ENCODE measurements at places on chromosomes 5 and 9.

DNA sequence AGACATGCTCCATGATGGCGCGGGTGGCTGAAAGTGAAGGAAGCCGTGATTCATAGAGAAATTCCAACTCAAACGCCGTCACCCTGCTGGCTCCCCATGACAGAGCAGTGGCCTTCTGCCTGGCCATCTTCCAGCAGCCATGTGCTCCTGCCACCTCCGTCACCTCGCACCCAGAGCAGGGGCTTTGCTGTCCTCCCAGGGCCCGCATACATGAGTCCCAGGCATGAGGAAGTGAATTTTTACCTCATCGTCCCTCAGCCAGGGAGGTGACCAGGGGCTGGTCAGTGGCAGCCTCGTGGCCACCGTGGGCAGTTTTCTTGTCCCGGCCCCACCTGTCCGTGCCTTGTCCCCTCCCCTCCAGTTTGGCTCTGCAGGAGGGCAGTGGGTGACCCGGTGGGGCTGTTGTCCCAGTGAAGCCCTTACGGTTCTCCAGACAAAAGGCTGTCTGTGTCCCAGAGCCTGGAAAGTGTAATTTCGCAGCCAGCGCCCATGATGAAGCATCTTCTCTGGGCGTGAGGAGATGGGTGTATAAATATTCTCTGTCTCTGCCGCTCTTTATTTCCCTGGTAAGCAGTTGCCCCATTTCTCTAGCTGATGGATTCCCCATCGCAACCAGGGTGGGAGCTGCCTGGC lies 124.0 kb upstream of the LMX1B start:
- DNase-seq, result no peak

DNA sequence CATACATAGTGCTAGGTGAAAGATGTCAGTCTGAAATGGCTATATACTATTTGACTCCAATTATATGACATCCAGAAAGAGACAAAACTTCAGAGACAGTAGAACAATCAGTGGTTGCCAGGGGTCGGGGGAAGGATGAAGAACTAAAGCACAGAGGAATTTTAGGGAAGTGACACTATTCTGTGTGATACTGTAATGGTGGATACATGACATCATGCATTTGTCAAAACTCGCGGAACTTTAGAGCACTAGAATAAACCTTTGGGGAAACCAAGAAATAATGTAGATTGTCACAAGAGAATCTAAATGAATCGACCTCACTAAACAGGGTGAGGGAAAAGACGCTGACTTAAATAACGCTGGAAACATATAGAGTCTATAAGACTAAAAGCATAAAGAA lies 107.0 kb upstream of the RETREG1 start:
- DNase-seq, result no peak

- DNase-seq, result no peak
These were observed 483 bp upstream of the PLPP6 start for GRCh38 chr9:4661611-4662010.

DNA sequence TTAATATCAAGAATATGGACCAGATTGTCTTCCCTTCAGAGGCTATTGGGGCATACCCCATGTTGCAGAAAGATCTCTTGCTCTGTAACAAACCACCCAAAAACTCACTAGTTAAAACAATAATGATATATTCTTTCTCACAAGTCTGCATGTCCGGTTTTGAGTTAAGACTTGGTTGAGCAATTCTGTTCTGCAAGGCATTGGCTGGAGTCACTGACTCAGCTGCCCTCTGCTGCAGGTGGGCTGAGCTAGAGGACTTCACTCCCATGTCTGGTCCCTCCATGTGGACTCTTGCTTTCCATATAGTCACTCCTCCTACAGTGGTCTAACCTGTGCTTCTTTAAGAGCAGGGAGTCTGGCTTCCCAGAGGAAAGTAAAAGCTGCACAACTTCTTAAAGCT lies 73.4 kb downstream of the ESM1 start:
- DNase-seq, result no peak

DNA sequence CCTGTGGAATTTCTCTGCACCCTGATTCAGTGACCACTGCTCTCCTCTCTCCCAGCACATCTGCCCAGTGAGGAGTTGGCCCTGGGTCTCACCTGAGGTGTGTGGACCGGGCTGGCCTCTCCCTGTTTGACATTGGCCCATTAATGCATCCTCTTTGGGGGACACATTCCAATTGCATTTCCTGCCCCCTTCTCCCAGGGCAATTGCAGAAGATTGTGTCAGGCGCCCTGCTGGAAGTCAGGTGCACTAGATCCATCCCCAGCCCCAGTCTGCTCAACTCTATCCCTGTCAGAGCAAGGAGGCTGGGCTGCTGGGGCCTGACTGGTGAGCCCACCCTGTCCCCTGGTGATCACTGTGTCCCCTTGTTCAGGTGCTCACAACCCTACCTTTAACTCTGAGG lies 84.5 kb downstream of the LMX1B start:
- DNase-seq, result no peak

Data from activated T-cell treated with anti-CD3 and anti-CD28 coated beads for 4 hours (primary cell).